ENCODE measurements at places on chromosomes 7 and 10.

GRCh38 chr10:132279873-132280645 lies 27.7 kb downstream of the STK32C start:
- no peak for DNase-seq

GRCh38 chr7:47087866-47088265 lies 494.0 kb downstream of the TNS3 start:
- no peak for DNase-seq

- DNase-seq: no peak
These were observed 51.8 kb upstream of the FAM133B start for GRCh38 chr7:92641921-92642511.

GRCh38 chr7:24601600-24601999 lies 28.3 kb downstream of the PALS2 start:
- DNase-seq: no peak

GRCh38 chr7:127976056-127976737 lies 55.0 kb downstream of the LRRC4 start:
- no peak for DNase-seq

GRCh38 chr10:70698211-70698610 lies 25.9 kb downstream of the ADAMTS14 start:
- DNase-seq: no peak

DNA sequence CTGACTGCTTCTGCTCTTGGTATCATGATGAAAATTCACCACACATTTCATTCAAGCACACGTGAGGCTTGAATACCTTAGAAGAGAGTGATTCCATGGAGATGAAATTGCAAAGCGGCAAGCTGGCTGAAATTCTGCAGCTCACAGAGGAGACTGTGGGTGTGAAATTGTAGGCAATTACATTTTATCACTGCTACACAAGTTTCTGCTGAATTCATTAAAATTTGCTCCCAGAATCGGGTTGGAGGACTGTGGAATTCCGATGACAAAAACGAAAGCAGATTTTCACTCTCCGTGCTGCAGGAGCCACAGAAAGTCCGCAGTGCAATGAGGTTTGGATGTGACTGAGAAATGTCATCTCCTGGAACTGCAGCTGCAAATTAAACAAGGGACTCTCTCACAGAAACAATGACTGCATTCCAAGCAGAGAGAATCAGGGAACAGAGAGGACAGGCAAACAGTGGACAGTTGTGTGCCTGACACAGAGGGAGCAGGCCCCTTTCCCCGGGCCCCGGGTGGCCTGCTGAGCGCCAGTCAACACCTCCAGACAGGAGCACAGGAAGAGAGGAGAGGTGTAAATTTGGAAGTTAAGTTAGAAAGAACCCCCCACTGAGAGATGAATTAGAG lies 109.1 kb downstream of the C10orf90 start:
- no peak for DNase-seq

DNA sequence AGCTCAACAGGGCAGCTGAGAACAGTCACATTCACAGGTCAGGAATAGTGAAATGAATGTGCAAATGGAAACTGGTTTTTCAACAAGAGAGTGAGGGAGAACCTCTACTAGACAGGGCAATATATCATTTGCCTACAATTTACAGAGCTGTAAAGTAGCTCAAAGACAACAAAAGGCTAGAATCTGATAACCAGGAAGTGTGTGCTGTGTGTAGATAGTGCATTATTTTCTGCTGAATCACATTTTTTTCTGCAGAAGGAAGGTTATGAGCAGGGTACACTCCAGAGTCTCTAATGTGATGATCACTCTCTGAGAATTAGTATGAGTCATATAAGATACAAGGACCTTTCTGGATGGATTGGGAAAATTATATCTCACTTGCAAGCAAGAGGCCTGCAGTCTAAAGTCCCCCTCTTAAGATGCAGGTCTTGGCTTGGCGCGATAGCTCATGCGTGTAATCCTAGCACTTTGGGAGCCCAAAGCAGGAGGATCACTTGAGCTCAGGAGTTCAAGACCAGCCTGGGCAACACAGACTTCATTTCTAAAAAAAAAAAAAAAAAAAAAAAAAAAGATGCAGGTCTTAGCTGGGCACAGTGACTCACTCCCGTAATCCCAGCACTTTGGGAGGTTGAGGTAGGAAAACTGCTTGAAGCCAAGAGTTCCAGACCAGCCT lies 59.9 kb upstream of the COBL start:
- DNase-seq: no peak

DNA sequence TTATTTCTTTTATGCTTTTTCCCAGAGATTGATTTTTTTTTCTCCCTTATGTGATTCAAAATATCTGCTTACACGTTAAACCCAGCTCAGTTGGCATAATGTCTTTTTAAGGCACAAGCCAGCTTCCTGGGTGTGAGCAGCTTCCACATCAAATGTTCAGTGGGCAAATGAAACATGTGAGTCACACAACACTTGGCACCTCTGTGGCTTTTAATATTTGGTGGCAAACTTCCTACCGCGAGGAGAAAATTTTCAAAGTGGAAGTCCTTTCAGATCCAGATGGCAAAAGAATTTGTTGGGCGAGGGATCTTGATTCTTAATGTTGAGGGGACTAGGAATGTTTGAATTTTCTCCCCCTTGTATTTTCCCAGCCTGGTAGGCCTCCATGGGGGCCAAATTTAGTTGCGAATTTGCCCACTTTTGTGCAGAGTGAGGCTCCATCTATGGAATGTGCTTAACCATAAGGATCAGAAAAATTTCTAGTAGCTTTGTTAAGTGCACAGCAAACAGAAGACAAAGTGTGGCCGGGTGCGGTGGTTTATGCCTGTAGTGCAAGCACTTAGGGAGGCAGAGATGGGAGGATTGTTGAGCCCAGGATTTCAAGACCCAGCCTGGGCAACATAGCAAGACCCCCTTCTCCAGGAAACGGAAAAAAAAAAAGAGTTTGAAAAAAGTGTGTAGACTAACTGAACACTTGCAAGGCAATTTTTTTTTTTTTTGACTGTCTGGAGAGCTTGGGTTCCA lies 31.0 kb downstream of the CUX1 start:
- no peak for DNase-seq

GRCh38 chr7:74453322-74454011 lies at the start of gene GTF2IRD1:
Gene GTF2IRD1 (plus strand): TSS chr7:74453906. CDS start chr7:74508081, 54,175 bp downstream.
- peak; percentile 77 for DNase-seq

- no peak for DNase-seq
These were observed 212.2 kb downstream of the PCLO start for GRCh38 chr7:82950436-82950835.

DNA sequence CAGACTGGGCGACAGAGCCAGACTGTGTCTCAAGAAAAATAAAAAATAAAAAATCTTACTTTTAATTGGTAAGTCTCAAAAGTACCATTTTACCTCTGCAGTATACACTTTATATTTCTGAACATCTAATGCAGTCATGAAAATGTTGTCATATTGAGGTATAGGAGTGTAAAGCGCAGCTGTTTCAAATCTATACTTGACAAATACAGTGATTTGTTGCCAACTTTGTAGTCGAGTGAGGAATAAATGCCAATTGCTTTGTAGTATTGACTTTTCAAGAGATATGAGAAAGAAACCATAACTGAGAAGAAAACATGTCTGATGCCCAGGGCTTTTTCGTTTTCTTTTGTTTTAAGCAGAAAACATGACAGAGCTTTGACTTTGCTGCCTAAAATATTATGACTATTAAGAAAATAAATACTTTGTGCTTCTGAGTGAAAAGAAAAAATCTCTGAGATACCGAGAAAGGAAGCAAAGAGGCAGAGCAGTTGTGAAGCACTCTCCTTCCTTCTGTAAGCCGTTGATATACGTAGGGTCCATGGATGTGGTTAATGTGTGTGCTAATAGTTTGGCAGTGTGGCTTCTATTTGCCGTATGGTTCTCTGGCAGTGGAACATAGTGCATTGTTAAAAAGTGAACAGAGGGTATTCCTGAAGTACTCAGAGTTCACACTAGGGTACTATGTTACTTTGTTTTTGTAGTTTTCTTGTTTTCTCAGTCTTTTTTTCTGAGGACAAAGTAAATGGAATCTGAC lies 38.2 kb downstream of the AVL9 start:
- no peak for DNase-seq

DNA sequence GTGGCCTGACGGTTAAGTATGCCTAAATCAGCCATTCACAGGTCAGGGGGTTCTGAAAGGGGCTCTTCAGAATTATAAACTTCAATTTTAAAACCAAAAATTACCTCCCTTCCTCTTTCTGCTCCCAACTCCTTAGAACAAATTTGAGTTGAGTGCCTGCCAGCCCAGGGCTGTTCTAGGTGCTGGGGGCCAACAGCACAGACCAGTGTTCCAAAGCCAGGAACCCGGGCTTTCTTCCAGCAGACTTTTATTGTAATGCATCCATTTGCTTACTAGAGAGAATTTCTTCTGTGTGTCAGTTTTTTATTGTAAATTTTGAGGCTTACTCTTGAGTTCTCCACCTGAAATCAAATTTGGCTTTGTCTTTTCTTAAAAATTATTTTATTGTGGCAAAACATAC lies 238.5 kb downstream of the CACNB2 start:
- no peak for DNase-seq

- no peak for DNase-seq
These were observed 423.8 kb downstream of the ARL4A start for GRCh38 chr7:13111230-13111629.

- no peak for DNase-seq
These were observed 185.2 kb downstream of the WDR37 start for GRCh38 chr10:1241322-1241890.

- DNase-seq: no peak
These were observed 278.6 kb downstream of the ARHGAP12 start for GRCh38 chr10:31650010-31650409.

DNA sequence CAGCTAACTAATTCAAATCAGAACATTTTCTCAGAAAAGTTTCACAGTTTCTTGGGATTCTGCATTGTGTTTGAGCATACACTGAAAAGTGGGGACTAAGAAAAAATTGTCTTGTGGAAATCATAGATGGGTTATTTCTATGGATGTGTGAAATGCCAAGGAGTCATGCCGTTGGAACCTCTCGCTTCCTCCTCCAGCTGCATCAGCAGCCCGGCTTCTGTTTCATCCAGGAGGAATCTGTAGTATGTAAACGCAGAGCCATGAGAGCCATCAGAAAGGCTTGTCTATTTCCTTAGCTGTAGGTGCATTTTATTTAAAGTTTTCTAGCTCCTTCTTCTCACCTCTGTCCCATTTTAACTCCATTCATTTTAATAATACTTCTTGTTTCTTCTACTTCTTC lies 1144.1 kb downstream of the GATA3 start:
- DNase-seq: no peak

DNA sequence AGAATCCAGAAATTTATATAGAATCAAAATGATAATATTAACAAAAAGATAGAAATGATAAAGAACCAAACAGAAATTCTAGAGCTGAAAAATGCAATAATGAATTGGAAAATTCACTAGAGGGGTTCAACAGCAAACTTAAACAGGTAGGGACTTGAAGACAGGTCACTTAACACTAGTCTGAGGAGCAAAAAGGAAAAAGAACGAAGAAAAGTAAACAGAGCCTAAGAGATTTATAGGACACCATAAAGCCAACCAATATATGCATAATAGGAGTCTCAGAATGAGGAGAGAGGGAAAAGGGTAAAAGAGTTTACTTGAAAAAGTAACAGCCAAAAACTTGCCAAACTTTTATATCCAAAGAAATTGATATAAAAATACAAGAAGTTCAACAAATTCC lies 44.3 kb upstream of the RET start:
- no peak for DNase-seq

DNA sequence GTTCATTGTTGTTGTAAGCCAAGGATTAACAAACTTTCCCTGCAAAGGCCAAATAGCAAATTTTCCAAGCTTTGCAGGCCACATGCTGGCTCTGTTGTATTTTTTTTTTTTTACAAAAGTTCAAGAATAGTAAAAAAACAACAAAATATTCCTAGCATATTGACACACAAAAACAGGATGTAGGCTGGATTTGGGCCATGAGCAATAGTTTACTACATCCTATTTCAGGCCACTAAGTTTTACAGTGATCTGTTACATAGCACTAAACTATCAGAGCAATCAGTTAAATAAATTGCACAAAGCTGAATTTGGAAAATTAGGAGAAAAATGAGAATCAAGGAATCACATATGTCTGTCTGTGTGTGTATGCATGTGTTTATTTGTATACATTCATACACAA lies 491.8 kb upstream of the GHITM start:
- no peak for DNase-seq

DNA sequence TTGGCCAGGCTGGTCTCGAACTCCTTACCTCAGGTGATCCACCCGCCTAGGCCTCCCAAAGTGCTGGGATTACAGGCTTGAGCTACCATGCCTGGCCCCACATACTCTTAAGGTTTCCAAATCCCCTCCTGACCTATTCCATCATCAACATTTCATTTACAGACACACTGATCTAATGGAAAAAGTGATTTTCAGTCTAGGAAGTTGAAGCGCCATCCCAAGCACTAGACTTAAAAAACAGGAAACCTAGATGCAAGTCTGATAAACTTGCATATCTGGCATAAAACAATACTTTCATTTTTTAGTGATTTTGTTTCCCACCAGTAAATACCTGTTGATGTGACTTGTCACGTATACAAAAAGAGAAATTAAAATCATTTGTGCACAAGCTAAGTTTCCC lies 44.0 kb downstream of the DNMBP start:
- no peak for DNase-seq

DNA sequence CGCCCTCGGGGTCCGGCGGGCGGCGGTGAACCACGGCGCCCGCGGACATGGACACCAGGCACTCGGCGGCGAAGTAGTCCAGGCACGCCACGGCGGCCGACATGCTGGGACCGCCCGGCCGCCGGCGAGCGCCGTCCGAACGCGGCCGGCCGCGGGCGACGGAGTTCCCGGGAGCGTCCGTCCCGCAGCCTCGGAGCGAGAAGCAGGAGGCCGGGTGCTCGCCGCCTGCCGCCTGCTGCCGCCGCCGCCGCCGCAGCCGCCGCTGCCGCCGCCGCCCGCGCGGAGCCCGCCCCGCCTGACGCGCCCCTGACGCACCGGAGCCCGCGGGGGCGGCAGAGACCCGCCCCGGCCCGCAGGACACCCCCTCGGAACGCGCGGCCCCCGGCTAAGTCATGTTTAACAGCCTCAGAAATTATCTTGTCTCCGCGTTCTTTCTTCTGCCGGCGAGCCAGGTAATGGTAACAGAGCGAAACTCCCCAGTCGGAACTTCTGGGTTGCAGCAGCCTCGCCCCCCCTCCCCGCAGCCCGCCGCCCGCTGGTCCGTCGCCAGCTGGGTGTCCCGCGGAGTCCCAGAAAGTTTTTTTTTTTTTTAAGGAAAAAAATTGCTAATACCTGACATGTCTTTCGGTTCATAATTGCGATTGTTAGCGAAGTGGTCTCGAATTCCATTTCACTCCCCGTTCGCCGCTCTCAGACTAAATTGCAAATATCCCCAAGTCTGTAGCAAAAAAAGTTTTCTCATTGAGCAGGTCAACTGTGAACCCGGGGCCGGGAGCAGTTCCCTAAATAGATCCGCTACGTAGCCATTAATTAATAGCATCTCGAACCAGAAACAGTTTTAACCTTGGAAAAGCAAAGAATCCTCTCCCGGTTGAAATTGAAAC lies at the start of gene KLF14:
TSS of gene KLF14 (minus strand) at position 277 of the 884 bp plus-strand sequence. CDS start at position 103, 174 bp downstream.
- DNase-seq: peak; percentile 64

DNA sequence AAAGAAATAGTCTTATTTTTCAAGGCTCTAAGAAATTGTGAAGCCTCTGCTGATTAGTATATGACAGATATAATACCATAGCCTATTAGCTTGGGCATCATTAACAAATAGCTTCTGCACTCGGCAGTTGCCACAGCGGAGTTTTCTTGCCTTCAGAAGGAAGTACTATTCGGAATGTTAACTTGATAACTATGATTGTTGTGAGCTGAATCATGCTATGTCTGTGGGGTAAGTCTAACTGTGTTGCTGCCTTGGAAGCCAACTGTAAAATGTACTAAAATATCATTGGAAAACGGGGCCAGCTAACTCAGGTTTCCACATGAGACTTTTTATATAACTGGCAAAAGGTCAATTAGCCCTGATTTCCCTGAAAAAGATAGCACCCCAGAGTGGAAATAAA lies 93.2 kb downstream of the TWIST1 start:
- no peak for DNase-seq

- peak; percentile 54 for DNase-seq
These were observed 9.4 kb upstream of the GATA3 start for GRCh38 chr10:8044908-8045725.

Data from nephron progenitor cell (in vitro differentiated cells).